Suprapubic skin (tissue), 4 donors: ENCODE measurements at places on chromosomes 3 and 15. TPM values are rescaled to one million over a fixed set of nuclear protein-coding genes. Genes with fewer than 3 reads are reported as not detected.

Gene CCDC54
- total RNA-seq = not detected

DNA sequence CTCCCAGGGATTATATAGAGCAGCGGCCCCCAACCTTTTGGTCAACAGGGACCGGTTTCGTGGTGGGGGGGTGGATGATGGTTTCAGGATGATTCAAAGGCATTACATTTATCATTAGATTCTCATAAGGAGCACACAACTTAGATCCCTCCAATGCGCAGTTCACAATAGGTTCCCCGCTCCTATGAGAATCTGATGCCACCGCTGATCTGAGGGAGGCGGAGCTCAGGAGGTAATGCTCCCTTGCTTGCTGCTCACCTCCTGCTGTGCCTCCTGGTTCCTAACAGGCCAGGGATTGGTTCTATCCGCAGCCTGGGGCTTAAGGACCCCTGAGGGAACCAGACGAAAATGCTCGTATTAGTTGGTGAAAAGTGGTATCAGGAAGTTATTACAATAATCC, 1.3 kb upstream of the HACD2 start:
- peaks cover 44% of the 10 kb centered on the region for H3K4me1 ChIP-seq
- H3K27me3 ChIP-seq = no peaks in the 10 kb centered on the region
- H3K4me3 ChIP-seq = peak overlapping the region; percentile 94
- DNase-seq = no peak
- peaks cover 1% of the 10 kb centered on the region for H3K36me3 ChIP-seq

GRCh38 chr15:60390871-60391501, 6.8 kb downstream of the ANXA2 start:
- no peak for DNase-seq
- H3K4me3 ChIP-seq = peak overlapping the region; percentile 96
- H3K27ac ChIP-seq = peak overlapping the region; percentile 100

Gene ARHGEF26
- 49.3 TPM for total RNA-seq

- H3K4me3 ChIP-seq = no peak overlapping the region
- no peak for DNase-seq
- no peaks in the 10 kb centered on the region for H3K4me1 ChIP-seq
- no peak overlapping the region for H3K27ac ChIP-seq
Measured at GRCh38 chr3:153513236-153513635, 351.2 kb downstream of the RAP2B start.

DNA sequence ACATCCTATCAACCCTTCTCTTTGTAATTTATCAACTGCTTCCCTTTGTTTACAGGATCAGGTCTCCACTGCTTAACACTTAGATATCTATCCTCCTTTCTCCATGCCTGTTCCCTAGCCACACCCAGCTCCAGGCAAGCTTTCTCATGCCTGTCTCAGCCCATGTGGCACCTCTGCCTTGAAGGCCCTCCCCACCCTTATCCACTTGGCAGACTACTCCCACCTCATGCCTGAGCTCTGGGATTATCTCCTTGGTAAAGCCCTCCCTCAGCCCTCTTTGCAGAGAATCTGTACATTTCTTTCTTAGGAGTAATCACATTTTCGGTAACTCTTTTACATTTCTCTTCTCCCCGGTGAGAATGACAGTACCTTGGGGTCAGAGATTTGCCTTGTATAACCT, 96.0 kb downstream of the ATP1B3 start:
- H3K27ac ChIP-seq = no peak overlapping the region
- peaks cover 10% of the 10 kb centered on the region for H3K36me3 ChIP-seq
- H3K4me3 ChIP-seq = no peak overlapping the region
- no peaks in the 10 kb centered on the region for H3K4me1 ChIP-seq

- H3K4me1 ChIP-seq = no peaks in the 10 kb centered on the region
- no peak for DNase-seq
- H3K4me3 ChIP-seq = no peak overlapping the region
- no peak overlapping the region for H3K27ac ChIP-seq
- H3K36me3 ChIP-seq = peaks cover 86% of the 10 kb centered on the region
- no peaks in the 10 kb centered on the region for H3K27me3 ChIP-seq
Measured at GRCh38 chr15:63729115-63729884, 104.4 kb downstream of the HERC1 start.

DNA sequence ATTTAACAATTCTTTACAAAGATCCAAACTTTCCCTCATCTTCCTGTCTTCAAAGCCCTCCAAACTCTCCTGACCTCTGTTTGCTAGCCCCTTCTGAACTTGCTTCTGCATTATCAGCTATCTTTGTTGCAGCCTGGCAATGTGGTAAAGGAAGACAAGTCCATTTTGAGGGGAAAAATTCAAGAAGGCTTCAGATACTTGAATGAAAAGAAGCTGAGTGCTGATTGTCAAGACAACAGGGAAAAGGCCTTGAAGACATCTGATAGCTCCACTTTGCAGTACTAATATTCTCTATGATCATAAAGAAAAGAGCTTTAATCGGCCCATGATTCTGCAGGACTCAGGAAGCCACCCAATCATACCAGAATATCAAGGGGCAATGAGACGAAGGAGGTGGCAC, 91.8 kb downstream of the LMLN start:
- no peaks in the 10 kb centered on the region for H3K4me1 ChIP-seq
- no peaks in the 10 kb centered on the region for H3K27me3 ChIP-seq
- no peak overlapping the region for H3K4me3 ChIP-seq
- H3K36me3 ChIP-seq = no peaks in the 10 kb centered on the region
- DNase-seq = no peak
